Activated B cell treated with CpG ODN at 0.5 μM for 24 hours (primary cell): ENCODE measurements at places on chromosomes 5 and 9.

GRCh38 chr9:127746959-127747569, 12.0 kb upstream of the TOR2A start:
- DNase-seq: no peak

GRCh38 chr9:127219520-127219919, 45.1 kb upstream of the GARNL3 start:
- DNase-seq: no peak

DNA sequence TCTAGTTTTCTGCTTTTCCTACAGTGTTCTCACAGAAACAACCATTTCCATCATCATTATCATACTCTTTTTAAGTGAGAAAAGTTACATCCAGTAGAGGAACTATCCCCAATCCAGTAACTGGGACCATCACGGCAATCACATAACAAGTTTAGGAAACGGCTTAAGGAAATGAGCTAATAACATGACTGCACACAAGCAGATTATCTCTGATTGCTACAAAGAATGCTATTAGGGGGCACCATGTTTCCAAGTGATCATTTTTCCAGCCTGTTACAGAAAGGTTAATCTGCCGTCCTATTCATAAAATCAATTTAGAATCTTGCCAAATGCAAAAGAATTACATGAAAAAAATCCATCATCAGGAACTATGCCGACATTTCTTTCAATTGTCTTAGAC, 94.6 kb downstream of the EFNA5 start:
- no peak for DNase-seq

DNA sequence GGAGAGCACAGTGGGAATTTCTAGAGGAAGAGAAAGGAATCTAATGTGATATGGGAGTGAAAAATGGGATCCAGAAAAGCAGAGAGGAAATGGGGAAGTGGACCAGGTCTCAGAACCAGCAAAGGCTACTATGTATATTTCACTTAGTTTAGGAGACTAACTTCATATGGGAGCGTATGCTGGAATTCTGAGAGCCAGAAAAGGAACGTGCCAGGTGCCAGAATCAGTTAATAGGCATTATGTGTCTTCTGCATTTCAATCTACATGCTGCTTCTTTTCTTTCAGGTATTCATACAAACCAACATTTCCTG, 28.5 kb upstream of the IFNA14 start:
- no peak for DNase-seq

GRCh38 chr9:36169708-36170107, 520 bp downstream of the CCIN start:
- DNase-seq: no peak

- no peak for DNase-seq
Measured at GRCh38 chr9:34892886-34893285, 65.2 kb upstream of the PHF24 start.

- no peak for DNase-seq
Measured at GRCh38 chr5:154287136-154287535, 96.6 kb downstream of the GALNT10 start.

- no peak for DNase-seq
Measured at GRCh38 chr9:12289711-12290110, 403.5 kb upstream of the TYRP1 start.

DNA sequence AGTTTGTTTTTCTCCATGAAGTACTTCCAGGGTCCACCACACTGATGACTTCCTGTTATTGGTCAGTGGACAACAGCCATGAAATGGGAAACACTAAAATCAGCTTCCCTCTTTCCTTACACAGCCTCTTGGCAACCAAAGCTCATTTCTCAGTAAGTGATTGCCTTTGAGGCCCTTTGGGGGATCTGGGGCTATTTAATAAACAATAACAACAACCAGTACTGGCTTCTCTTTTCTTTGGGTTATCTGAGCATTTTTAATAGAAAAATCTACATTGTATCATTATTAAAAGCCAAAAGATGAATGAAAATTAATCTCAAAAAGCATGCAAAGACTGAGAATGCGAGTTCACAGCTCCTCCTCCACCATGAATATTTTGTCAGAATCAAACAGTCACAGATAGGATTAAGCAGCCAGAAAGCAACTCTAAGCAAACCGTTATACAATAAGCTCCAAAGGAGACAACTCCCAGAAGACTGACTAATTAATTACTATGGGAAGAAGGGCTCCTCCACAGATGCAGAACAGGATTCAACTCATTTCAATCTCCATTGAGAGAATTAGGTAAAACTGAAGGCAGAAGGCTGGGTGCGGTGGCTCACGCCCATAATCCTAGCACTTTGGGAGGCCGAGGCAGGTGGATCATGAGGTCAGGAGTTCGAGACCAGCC, 68.3 kb downstream of the SERINC5 start:
- no peak for DNase-seq

DNA sequence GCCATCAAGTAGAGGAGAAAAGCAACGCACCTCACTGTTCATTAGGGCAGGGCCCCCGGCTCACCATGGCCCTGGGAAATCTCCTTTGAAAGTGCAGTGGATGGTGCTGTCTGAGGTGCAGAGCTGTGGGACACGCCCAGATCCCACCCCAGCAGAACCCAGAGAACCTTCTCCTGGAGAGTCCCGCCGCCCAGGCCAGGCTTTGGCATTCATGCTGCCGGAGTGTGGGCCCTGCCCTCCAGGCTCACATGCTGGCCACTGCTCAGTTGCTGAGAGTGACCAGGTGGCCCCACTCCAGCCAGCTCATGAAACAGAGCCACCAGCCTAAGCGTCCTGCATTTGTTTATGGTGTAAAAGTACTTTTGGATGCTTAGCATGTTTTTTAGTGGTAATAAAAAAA, 23.8 kb upstream of the LRRC14B start:
- no peak for DNase-seq

DNA sequence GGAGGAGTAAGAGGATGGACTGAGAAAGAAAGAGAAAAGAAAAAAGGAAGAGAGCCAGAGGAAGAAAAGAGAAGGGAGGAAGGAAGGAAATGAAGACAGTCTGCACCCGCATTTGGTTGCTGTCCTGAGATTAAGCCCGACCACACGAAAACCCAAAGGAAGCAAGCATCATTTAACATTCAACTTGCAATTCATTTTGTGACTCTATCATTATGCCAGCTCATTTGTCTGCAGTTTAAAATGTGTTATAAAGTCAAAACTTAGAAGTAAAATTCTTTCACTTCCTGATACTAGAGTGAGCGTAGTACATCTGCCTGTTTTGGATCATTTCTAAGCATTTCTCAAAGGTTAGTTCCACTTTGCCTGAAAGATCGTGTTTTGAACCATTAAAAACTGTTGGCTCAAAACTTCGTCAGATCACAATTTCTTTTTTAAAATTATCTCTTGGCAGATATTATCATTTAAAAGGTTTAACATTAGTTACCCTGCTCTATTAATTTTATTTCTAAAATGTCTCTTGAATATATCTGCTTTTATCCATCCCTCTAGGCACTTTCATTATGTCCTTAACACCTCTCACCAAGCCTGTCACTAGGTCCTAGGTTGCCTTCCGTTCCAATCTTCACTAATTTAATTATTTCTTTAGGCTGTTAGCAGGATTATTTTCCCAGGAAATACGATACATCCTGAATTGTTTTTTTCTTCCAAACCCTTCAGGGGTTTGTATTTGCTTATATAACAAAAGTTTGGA, 240.9 kb downstream of the TLE4 start:
- no peak for DNase-seq

- no peak for DNase-seq
Measured at GRCh38 chr5:148343603-148344487, 8.5 kb downstream of the SPINK9 start.

GRCh38 chr5:29758986-29759421, 1434.5 kb upstream of the CDH6 start:
- no peak for DNase-seq

DNA sequence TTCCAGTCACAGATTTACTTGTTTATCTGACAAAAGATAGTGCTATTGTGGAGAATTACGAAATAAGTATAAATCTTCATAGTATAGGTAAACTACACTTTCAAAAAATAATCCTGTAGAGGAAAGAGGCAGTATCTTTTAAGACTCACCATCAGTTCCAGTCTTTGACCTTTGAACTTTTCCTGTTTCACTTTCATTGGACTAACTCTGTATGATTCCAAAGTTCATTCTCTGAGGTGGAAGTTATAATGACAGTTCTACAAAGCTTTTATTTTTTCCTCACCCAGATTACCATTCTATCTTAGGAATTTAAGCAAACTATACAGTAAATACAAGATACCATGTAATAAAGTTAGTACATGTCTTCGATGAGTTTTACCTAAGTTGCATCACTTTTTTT, 901.3 kb upstream of the SEMA6A start:
- no peak for DNase-seq

GRCh38 chr5:116730185-116730584, 155.6 kb upstream of the SEMA6A start:
- no peak for DNase-seq

DNA sequence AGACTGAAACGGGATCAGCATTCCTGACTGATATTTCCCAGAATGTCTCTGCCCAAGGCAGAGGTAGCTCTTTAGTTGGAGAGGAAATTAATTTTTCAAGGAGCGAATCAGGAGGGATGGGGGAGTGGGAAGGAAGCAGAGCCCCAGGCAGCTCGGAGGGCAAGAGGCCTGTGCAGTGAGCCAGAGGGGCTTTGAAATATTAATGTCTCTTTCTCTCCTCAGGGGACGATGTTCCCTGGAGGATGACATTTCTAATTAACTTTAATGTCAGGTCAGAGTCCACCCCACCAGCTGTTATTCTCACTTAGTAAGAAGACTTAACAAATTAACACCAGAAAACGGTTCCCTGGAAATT, 45.6 kb downstream of the SLC6A7 start:
- no peak for DNase-seq

GRCh38 chr9:72041775-72042194, 18.6 kb downstream of the C9orf57 start:
- no peak for DNase-seq

DNA sequence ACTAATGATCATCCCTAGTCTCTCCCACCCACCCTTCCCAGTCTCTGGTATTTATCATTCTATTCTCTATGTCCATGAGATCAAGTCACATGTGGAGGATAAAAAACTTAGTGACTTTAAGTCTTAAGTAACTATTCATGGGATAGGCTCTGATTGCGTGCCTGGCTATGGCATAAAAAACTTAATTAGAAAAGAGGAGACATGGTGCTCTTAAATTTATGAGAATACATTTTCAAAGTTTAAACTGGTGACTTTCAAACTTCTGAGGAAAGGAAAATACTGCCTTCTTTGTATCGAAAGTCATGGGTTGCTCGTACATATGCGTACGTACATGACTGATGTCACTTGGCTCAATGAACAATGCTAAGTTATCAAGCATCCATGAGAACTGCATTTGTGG, 18.2 kb upstream of the TYRP1 start:
- no peak for DNase-seq
